ENCODE measurements at places on chromosomes 2 and 18.

DNA sequence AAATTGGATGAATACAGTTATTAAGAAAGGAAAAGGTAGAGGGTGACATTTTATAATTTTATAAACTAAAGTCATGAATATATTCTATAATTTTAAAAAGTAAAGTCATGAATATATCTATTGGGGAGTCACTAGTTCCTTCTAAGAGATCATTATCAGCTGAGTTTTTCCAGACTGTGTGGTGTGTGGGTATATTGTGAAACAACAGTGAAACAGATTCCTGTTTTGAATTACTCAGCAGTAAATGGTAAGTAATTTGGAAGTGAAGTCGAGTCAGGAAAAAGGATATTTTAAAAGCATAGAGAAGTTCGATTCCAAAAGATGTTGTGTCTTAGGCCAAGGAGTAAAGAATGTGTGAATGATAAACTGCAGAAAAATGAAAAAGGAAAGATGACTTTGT is 1018.2 kb upstream of the NXPH2 start:
- no peak for DNase-seq

GRCh38 chr18:78271790-78272189 is 707.8 kb upstream of the SALL3 start:
- no peak for DNase-seq

DNA sequence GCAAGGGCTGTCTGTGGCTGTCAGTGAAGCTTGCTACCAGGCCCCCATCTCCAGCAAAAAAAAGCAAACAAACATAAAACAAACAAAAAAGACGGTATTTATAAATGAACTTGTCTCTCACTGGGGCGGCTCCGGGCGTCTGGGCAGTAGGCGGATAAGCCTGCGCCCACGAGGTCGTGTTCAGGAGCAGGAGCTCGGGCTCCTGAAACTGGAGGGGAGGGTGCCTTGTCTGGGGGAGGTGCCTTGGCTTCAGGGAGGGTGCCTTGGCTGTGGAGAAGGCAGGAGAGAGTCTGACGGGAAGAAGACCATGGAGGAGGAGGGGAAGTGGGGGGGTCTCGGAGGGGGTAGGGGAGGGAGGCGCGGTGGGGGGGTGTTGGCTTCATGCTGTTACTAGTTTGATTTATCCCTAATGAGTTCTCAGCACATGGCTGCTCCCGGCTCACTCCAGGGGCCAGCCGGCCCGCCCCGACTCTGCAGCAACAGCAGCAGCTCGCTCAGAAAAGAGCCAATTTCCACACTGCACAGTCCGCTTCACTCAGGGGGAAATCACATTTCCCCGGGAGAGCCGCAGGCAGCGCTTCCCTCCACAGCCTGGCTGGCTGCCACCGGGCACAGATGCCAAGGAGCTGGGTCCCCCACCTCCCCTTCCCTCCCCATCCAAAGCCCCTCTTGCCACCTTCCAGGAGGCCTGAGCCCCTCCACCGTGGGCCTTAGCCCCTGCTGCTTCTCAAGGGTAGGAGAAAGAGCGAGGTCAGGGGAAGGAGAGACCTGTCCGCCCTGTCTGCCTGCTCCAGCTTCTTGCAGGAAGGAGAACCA is 38.7 kb downstream of the PSD4 start:
- no peak for DNase-seq

DNA sequence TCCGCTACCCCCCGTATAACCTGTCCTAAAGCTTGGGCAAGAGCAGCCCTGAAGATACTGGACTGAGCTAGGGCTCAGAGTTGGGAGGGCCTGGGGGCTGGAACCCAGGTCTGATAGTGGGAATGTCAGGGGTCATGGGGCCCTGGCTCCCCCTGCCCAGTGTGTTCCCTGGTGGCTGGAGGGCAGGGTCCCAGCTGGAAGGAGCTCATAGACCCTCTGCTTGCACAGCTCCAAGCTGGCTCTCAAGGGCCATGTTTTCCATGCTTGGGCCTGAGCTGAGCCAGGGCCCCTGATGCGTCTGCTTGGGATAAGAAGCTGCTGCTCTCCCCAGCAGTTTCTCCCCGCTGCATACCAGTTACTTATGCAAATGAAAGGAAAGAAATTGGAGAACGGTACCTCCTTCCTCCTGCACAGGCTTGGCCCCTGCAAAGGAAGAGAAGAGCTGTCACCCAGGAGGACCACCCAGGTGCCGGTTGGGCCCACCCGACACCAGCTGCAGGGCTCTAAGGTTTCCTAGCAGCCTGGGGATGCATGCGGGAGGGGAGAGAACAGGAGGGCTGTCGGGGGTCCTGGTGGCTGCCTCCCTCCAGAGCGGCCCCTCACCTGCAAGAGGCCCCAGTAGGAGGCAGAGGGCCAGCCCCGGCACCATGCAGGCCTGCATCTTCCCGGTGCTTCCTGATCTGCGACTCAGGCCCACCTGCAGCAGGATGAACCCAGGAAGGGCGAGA is 628 bp downstream of the OTOS start:
- DNase-seq, result no peak

DNA sequence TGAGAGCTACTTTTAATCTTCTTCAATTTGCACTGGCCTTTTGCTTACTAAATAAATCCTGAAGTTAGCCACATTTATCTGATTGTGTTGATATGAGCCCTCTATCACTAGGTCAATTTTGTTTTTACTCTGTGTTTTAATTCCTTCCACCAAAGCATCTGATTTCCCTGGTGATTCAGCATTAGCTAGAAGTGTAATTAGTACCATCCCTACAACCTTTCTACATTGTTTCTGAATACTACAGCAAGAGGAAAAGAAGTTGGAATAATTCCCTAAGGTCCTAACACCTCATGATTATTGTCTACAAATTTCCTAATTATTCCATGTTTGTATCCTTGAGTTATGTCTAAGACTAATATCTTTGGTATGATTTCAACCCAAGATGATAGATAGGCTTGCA is 1093.6 kb downstream of the SUCLG1 start:
- no peak for DNase-seq
